ENCODE measurements at places on chromosomes 16 and 17. TPM values are rescaled to one million over a fixed set of nuclear protein-coding genes. Genes with fewer than 3 reads are reported as not detected.

The PPY gene
- total RNA-seq, result not detected

The C16orf46 gene
- total RNA-seq, result not detected

The RNU2-1 gene
- not detected for total RNA-seq

The PGAP6 gene
- 50.5 TPM for total RNA-seq

The GNAO1 gene
- 3.0 TPM for total RNA-seq

The TTLL6 gene
- total RNA-seq, result 0.29 TPM

Measured in esophagus muscularis mucosa (tissue), 4 donors.